CD4-positive, alpha-beta memory T cell (primary cell): ENCODE measurements at places on chromosomes 3 and 15.

DNA sequence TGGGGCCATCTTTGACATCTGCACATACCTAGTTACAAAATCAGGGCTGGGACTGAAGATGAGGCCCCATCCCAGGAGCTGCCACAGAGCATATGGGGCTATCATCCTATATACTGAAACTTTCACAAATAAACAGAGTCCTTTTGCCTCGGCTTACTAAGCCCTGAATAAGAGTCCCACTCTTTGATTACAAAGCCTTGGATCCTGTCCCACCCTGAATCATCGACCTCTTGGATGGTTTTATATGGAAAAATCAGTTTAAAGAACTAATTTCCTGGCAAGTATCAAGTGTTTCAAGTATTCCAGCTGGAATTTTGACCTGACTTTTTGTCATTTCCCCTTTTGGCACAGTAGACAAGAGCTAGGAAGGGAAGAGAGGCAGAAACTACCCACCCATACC is 331.3 kb upstream of the FRG2C start:
- no peak for DNase-seq

DNA sequence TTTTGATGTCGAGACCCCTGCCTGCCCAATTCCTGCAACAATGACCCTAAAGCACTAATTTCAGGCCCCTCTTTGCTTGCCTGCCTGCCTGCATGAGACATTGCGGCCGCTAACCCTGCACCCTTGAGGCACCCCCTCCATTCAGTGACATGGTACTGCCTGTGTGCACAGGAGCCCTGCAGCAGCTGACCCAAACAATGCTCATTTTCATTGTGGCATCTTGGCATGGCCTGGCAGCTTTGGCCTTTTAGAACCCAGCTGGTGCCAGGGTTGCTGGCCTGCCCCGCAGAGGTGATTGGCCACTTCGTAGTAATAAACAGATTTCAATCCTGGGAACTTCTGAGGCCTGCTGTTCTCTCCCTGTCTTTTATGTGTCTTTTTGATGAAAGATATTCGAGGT is 33.8 kb downstream of the SLCO3A1 start:
- DNase-seq, result no peak

GRCh38 chr3:166100730-166101129 is 263.5 kb upstream of the BCHE start:
- DNase-seq, result no peak

GRCh38 chr15:98528046-98528725 is 120.2 kb upstream of the IGF1R start:
- DNase-seq, result no peak

DNA sequence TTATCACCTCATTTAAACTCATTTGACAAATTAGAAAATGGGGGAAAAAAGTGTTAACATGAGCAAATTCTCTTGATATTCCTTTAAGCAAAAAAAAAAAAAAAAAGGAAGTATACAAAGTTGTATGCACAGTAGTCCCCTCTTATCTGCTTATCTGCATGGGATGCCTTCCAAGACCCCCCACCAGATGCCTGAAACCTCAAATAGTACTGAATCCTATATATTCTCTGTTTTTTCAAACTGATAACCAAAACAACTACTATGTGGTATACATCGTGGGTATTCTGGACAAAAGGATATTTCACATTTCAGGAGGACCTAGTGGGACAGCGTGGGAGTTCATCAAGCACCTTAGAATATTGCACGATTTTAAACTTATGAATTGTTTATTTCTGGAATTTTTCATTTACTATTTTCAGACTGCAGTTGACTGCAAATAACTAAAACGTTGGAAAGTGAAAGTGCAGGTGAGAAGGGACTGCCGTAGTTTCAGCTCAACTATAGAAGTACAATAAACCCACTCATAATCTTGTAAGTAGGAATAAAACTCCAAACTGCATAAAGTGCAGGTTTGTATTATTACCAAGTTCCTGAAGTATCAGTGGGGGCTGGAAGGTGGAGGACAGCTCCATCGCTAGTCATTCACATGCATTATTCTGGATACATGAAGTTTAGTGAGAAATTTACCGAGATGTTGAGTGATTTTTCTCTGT is 43.6 kb upstream of the PLCL2 start:
- peak; percentile 18 for DNase-seq

- no peak for DNase-seq
These were observed 101.9 kb downstream of the GRM7 start for GRCh38 chr3:6962801-6963200.

DNA sequence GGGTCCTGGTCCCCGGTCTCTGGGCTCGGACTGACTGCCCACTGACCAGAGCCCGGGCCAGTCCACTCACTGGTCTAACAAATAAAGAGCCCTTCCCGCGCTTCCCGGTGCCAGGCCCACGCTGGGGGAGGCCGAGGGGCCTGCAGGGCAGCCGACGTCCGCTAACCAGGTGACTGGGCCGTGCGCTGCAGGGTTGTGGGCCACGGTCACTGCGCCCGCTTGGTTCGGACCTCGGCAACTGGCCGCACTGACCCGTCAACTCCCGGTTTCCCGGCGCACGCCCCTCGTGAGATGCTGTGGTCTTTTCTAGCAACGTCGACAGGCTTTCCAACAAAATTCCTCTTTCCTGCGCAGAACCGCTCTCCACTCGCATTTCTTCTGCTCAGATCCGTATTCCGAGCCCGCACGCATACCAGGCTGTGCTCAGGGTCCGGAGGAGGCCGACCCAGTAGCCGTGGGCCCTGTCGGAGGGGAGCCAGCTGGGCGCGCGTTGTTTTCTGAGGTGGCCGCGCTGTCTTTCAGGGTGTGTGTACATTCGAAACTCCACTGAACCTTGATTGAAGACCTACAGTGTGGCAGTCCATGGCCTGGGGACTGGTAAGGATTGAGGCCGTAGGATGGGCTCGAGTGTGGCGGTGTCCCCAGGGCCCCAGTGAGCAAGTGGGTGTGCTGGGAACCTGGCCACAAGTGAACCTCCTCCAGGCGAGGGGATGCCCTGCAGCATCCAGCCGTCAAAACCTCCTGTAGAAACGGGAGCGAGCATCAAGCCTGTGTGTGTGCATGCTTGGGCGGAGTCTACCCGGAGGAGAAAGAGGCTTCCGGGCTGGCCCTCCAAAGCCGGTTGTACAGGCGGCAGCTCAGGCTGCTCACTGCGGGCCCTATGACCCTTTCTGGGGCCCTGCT is 875 bp upstream of the NT5DC2 start:
- DNase-seq, result no peak

DNA sequence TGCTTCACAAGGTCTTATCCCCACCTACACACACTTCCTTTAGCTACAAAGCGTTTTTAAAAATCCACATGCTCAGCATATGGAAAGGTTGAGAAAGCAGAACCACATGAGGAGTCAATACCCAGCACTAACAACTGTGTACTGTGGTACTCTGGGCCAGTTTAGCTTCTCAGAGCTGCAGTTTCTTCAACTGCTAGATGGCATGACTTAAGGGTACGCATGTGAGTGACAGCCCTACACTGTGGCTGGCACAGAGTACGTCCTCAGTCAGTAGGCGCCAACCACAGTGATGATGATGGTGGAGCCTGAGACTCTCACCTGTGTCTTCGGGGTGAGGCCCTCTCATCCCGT is 17.4 kb downstream of the CCDC12 start:
- DNase-seq, result no peak

DNA sequence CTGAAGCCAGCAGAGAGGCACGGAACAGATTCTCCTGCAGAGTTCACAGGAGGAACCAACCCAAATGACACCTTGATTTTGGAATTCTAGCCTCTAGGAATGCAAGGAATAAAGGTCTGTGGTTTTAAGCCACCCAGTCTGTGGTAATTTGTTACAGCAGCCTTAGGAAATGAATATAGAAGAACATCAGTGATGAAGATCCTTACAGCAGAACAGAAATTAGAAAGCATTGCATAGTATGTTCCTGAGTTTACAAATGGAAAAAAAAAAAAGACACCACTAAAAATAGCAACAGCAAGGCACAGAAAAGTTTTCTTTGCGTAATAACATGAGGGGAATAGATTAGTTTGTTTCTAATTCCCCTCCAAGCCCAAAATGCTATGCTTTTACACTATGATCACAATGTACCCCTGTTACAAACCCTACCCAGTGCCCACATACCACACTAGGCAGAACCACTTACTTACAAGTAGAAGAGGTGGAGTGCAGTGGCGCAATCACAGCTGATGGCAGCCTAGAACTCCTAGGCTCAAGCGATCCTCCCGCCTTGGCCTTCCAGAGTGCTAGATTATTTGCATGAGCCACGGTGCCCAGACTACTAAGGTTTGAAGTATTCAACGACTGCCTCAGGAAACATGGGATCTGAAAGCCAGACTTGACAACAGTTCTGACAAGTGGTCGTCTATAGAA is 84.3 kb downstream of the SHQ1 start:
- DNase-seq, result no peak

DNA sequence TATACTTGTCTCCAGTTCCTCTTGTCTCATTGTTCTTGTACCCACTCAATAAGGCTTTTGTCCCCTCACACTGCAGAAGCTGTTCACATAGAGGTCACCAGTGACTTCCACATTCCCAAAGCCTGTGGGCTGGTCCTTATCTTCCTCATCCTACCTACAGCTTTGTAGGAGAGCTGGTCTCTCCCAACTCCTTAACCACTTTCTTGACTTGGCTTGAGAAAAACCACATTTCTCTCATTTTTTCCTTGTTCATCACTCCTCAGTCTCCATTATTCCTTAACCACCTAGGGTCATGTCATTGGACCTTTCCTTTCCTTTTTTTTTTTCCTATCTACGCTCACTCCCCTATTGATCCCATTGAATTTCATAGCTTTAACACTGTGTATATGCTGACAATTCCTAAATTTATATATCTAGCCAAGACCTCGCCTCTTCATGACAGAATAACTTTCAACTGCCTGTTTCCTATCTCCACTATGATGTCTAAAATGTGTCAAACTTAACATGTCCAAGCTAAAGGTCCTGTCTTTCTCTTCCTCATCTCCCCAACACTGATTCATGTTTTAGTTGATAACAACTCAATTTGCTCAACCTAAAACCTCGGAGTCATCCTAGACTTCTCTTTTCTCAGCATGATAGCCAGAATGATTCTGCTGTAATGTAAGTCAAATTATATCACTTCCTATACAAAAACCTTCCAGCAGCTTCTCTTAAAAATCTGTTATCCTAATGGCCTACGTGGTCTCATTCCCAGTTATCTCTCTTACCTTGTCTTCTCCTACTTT is 49.5 kb downstream of the CEP63 start:
- DNase-seq, result no peak

DNA sequence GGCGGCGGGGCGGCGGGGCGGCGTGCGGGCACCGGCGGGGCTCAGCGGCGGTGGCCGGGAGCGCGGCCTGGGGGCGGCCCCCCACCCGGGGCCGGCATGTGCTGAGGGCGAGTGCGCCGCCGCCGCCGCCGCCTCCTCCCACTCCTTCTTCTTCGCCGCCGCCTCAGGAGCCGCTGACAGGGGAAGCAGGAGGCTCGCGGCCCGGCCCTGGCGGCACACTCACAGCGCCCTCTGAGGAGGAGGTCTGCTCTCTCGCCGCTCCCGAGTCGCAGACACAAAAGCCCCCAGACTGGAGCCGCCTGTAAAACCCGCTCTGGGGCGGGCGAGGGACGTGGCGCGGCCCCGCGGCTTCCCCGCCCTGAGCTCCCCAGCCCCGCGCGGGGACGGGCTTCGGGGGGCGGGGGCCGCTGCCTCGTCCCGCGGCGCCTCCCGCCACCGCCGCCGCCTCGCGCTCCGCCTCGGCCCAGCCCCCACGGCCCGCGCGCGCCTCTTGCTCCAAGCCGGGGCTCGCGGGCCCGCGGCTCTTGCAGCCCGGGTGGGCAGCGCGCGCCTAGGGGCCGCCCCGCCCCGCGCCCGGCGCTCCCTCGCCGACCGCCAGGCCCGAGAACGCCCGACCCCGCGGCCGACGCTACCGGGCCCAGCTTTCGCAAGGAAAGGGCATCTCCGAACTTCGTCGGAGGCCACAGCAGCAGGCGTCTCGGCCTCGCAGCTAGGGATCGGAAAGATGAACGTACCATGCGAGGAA is at the start of gene PYGO1:
PYGO1 (minus strand) TSS at position 276 of the 745 bp plus-strand sequence. CDS start 462 bp downstream, outside the sequence.
- peak; percentile 18 for DNase-seq

DNA sequence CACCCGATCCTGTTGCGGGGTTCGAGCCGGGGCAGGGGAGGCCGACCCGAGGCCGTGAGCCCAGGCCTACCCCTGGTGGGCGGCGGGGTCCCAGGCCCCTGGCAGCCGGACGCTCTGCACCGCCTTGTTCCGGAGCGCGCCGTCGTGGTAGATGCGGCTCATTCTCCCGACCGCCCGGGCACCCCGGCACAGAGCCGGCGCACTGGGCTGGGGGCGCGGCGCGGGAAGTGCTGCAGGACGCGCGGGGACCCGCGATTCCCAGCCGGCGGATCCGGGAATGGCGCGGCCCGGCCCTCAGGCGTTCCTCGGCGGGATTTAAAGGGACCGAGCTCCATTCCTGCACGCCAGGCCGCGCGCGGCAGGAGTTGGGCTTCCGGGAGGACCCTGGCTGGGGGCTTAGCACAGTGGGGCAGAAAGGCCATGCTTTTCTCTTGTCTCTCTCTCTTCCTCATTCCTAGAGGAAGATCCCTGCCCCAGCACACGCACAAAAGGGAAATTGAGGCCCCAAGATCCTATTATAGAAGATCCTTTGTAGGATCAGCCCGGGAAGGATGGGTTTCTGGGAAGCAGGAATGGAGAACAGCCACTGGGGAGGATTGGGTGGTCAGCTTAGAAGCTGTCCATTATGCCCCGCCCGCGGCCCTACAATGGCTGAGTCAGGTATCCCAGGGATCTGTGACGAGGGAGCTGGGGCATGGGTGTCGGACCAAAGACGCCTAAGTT is at the start of gene ARPIN:
ARPIN (minus strand) TSS at position 279 of the 723 bp plus-strand sequence; CDS start at position 162, 117 bp downstream.
- DNase-seq, result no peak

- no peak for DNase-seq
These were observed 84.1 kb downstream of the AGBL1 start for GRCh38 chr15:86163816-86164215.

GRCh38 chr3:38028621-38029361 is 651 bp downstream of the PLCD1 start:
- DNase-seq, result no peak

DNA sequence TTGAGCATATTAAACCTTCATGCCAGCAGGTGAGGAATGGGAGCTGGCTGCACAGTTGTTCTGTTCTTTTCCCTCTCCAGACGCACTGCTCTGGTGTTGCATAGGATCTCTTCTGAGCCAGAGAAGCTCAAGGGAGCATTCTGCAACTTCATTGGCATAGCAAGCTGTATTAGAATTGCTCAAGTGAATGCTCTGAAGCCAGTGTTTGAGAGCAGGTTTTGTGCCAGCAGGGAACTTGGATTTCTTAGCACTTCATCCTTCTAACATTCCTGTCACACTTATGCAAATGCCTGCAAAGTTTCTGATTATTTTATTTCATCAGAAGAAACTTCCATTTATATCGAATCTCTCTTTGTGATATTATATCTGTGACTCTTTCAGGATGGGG is 366.6 kb downstream of the AGBL1 start:
- no peak for DNase-seq
